Gastrocnemius medialis (tissue), 4 donors: ENCODE measurements at places on chromosomes 4 and X.

DNA sequence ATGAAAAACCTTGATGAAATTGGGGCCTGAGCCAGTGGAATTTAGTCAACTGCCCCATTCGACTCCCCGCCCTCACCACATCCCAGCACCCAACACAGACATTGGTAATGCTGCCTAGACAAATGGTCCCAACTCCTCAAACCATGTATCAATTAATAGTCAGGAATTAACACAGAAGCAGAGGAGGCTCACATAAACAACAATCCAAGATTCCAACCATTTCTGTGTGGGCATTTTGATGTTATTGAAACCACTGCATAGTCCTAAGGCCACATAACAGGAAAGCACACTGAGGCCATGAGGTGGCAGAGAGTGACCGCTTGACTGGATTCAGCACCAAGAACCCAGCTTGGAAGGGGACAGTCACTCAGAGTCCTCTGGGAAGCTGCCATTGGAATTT is 22.5 kb upstream of the PTCHD1 start:
- no peak for DNase-seq
- no peaks in the 10 kb centered on the region for H3K27me3 ChIP-seq
- H3K27ac ChIP-seq: no peak overlapping the region
- no peak overlapping the region for H3K4me3 ChIP-seq

DNA sequence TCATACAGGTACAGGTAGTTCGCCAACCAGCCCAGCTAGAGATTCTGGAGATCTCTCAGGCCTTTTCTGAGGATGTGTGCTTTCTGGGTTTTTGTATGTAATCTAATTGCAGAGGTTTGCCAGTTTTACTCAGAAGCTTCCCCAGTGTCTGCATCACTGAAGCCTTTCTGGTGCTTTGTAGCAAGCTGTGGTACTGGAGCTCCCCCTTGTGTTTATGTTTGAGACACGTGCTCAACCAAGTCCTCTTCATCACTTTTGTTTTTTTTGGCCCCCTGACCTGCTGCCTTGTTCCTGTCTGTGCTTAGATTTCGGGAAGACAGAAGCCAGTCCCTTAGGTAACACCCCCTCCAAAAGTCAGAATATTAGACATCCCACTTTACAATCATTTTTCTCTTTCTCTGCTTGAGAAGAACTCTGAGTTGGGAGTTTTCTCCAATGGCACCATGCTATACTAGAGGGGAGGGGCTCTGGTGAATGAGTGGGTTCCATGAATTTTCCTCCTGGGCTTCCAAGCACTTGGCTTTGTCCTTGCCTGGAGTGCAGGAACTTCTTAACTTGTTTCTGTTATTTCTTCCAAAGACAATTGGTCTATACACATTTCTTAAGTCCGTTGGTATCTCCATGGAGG is 128.4 kb upstream of the TBC1D9 start:
- no peak overlapping the region for H3K4me3 ChIP-seq
- H3K4me1 ChIP-seq: peaks cover 23% of the 10 kb centered on the region
- no peaks in the 10 kb centered on the region for H3K36me3 ChIP-seq
- H3K27ac ChIP-seq: no peak overlapping the region

DNA sequence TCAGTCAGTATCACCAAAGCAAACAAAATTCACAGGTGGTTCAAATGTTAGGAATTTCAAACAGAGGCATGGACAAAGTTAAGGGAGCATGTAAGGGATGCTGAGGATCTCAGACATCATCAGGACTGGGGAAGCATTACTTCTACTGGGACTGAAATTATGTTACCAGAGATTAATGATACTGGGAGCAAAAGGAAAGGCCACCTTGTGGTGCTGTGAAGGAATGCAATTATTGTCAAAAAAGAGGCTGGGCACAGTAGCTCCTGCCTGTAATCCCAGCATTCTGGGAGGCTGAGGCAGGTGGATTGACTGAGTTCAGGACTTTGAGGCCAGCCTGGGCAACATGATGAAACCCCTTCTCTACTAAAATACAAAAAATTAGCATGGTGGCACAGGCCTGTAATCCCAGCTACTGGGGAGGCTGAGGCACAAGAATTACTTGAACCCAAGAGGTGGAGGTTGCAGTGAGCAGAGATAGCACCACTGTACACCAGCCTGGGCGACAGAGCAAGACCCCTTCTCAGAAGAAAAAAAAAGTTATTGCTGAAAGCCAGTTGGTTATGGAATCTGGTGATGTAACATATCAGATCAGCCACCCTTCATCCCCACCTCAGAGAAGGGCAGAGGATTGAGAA is 954.3 kb downstream of the PCDH7 start:
- H3K27me3 ChIP-seq: no peaks in the 10 kb centered on the region
- no peak overlapping the region for H3K27ac ChIP-seq
- no peak for DNase-seq
- H3K4me1 ChIP-seq: no peaks in the 10 kb centered on the region

GRCh38 chr4:118865091-118865708 is 23.5 kb upstream of the SYNPO2 start:
- H3K27ac ChIP-seq: no peak overlapping the region
- no peak overlapping the region for H3K4me3 ChIP-seq
- no peaks in the 10 kb centered on the region for H3K27me3 ChIP-seq
- DNase-seq: peak; percentile 43
- H3K36me3 ChIP-seq: no peaks in the 10 kb centered on the region
- peaks cover 5% of the 10 kb centered on the region for H3K4me1 ChIP-seq

DNA sequence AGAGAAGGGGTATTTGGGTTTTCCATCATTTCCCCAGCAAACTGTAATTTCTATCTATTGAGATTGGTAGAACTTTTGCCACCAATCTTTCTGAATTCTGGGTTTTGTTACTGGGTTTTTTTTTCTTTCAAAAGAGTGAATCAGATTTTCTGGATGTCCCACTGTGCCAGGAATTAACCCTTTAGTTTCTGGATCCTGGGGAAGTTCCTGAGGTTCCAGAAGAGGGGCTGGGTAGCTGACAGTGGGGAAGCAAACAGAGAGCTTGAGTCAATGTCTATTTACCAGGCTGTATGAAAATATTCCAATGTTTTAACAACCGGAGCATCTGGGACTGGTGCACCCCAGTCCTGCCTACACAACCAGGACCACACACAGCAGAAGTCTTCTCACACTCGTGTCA is 25.8 kb upstream of the SOD3 start:
- H3K4me1 ChIP-seq: no peaks in the 10 kb centered on the region
- no peak for DNase-seq
- no peak overlapping the region for H3K4me3 ChIP-seq
- H3K27me3 ChIP-seq: no peaks in the 10 kb centered on the region

- no peaks in the 10 kb centered on the region for H3K4me1 ChIP-seq
- no peaks in the 10 kb centered on the region for H3K27me3 ChIP-seq
These were observed 31.2 kb upstream of the VCX3B start for GRCh38 chrX:8433109-8434062.

- H3K27ac ChIP-seq: no peak overlapping the region
- H3K27me3 ChIP-seq: no peaks in the 10 kb centered on the region
- H3K4me3 ChIP-seq: no peak overlapping the region
- no peaks in the 10 kb centered on the region for H3K36me3 ChIP-seq
These were observed 166.6 kb downstream of the LHFPL1 start for GRCh38 chrX:112513154-112513553.

DNA sequence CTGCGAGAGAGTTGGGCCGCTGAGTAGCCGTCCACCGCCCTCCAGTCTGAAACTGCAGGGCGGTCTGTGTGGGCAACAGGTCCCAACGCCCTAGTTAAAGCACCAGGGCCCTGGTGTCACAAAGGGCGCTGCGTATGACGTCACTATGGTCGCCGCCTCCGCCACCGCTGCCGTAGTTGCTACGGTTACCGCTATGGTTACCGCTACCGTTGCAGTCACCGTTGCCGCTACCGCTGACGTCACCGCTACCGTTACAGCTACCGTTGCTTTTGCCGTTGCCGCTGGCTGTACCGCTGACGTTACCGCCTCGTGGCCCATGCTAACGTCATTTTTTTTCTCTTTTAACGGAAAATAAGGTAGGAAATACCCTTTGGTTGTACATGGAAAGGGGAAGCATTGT is at the start of gene PPP1R2C:
Gene PPP1R2C (minus strand): TSS at position 68 of the 400 bp plus-strand sequence. CDS start 84 bp downstream, outside the sequence.
- no peak within 1 kb of the TSS for H3K4me3 ChIP-seq
- no peaks in the 10 kb centered on the region for H3K36me3 ChIP-seq
- no peaks in the 10 kb centered on the region for H3K4me1 ChIP-seq
- DNase-seq: no peak
- no peak within 1 kb of the TSS for H3K27ac ChIP-seq
- no peaks in the 10 kb centered on the region for H3K27me3 ChIP-seq
